Fibroblast of the aortic adventitia (primary cell): ENCODE measurements at places on chromosomes 6 and 20.

- peak; percentile 36 for DNase-seq
Observed at GRCh38 chr6:141675957-141676356, 456.8 kb upstream of the GJE1 start.

DNA sequence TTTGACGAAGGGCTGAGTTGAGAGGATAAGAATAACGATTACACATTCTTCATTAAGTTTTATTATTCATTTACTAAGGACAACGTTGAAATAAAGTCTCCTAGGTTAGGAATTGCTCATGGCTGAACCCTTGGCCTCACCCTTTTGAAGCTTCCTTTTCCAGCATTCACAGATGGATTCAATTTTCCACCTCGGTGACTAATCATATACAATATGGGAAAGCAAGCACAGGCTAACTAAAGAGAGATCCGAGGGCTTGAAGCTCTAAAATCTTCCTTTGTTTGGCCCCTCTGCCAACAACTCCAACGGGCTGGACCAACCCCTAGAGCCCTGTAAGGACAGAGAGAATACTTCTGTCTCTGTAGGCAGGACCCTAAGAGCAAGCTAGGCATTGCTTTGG is 159.5 kb downstream of the SOD2 start:
- DNase-seq: peak; percentile 79

GRCh38 chr6:43159599-43159998 is 11.5 kb upstream of the SRF start:
- DNase-seq: no peak

DNA sequence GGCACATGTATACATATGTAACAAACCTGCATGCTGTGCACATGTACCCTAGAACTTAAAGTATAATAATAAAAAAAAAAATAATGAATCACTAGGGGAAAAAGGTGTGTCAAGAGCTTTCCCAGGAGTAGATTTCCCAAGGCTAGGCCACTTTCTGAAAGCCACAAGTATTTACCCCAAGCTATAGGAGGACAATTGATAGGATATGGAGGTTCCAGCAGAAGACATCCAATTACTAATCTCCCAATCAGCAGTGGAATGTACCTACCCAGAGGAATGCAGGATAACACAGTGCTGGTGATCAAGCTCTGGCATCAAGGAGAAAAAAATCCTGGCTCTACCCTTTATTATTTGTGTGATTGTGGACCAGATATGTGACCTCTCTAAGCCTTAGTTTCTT is 562.7 kb downstream of the RFPL4B start:
- DNase-seq: peak; percentile 33

DNA sequence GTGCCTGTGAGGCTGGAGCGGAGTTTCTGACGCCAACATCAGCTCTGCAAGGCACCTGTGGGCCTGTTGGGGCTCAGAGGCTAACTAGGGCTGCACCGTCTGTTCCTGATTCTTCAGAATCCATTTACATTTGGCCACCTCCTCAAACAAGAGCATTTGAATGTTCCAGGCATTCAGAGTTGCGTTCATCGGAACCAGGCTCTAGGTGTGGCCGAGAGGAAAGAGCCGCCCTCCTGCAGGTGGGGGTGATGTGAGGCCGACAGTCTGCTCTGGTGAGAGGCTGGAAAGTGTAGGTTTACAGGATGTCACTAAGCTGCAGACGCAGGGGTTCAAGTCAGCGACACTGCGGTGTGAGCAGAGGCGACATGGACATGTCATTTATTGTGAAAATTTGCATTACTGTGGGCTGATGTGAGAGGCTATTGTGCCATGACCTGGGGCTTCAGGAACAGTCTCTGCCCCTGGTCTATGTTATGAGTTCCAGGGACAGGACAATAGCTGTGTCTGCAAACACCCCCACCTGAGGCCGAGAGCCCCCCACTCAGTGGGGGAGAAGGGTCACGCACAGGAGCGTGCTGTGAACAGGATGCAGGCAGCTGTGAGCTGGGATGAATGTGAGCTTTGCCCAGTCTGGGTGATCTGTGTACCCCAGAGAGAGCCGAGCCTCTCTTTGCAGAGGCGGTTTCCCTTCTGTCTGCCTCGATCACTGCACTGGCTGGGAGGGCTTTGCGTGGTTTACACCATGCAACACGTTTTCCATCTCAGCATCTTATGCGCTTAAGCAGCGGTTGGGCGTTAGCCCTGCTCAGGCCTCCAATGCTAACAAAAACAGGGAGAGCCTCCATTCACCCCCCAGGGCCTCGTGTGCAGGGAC is 21.1 kb downstream of the SLCO4A1 start:
- no peak for DNase-seq

DNA sequence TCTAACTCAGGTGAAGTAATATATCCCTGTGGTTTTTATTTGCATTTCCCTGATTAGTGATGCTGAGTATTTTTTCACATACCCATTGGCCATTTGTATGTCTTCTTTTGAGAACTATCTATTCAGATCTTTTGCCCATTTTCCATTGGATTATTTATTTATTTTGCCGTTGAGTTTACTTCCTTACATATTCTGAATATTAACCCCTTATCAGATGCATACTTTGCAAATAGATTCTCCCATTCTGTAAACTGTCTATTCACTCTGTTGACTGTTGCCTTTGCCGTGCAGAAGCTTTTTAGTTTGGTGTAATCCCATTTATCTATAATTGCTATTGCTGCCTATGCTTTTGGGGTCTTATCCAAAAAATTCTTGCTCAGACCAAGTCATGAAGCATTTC is 336.9 kb downstream of the BTBD9 start:
- no peak for DNase-seq

DNA sequence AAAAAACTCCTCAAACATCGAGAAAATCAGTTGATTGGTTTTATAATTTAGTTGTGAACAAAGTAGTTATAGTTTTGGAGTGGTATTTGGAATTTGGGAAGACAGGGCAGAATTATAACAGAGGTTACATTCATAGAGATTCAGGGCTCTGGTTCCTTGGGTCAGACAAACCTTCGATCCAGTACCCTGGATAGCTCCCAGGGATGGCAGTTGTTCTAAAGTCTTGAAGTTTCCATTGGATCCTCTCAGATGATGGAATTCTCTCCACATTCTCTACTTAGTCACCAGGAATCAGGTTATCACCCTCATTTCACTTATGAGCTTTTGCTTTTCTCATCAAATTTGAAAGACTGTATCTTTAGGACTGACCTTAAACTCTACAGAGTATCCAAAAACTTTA is 285.1 kb downstream of the CENPW start:
- peak; percentile 63 for DNase-seq

GRCh38 chr6:55822005-55822404 is 53.4 kb downstream of the BMP5 start:
- no peak for DNase-seq

- peak; percentile 32 for DNase-seq
Observed at GRCh38 chr20:19975901-19976300, 41.3 kb upstream of the NAA20 start.

DNA sequence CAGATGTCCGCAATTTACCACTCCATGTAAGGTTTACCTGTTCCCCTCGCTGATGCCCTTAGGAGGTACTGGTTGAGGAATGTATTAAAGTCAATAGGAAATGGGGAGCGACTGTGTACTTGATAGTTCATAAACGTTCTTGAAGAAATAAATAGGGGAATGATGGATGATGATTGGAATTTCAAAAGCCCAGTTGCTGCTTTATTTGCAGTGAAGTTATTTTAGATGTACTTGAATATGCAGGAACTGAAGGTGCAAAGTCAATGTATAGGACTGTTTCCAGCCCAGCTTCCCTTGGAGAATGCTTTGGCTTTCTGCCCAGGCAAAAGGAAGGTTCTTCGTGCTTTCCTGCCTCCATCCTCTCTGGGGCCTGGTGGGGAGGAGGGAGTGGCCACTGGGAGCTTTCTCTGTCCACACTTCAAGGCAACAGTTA is 19.8 kb downstream of the ADGRF5 start:
- no peak for DNase-seq

- DNase-seq: peak; percentile 30
Observed at GRCh38 chr6:44788387-44788981, 401.0 kb downstream of the CDC5L start.

GRCh38 chr6:142088858-142089216 is 43.9 kb upstream of the GJE1 start:
- DNase-seq: peak; percentile 15

- DNase-seq: no peak
Observed at GRCh38 chr6:48511378-48511777, 400.4 kb upstream of the PTCHD4 start.

DNA sequence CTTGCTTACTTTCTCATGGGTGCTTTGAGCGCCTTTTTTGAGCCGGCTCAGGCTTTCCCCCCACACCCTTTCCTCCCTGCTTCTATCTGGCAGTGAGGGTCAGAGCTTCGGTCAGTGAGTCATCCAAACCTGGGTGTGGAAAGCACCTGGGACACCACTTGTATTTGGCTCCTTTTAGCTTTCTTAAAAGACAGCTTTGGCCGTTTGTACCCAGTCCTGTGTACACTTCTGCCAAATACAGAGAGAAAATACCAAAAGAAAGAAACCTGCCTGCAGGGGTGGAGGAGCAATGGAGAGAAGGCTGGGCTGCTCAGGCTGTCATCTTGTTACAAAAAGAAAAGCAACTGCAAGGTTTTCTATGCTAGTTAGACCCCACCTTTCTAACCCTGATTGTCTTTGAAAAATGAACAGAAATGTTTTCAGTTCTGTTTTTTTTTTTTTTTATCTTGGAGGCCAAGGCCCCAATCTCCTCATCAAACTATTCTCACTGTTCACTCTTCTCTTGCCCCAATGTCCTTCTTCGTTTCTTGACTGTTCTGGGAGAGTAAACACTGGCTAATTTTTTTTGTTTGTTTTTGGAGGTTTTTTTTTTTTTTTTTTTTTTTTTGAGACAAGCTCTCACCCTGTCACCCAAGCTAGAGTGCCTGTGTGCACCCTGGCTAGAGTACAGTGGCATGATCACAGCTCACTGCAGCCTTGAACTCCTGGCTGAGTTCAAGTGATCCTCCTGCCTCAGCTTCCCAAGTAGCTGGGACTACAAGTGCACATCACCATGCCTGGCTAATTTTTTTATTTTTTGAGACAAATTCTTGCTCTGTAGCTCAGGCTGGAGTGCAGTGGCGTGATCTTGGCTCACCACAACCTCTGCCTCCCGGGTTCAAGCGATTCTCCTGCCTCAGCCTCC is 76.4 kb downstream of the SSR1 start:
- DNase-seq: no peak

DNA sequence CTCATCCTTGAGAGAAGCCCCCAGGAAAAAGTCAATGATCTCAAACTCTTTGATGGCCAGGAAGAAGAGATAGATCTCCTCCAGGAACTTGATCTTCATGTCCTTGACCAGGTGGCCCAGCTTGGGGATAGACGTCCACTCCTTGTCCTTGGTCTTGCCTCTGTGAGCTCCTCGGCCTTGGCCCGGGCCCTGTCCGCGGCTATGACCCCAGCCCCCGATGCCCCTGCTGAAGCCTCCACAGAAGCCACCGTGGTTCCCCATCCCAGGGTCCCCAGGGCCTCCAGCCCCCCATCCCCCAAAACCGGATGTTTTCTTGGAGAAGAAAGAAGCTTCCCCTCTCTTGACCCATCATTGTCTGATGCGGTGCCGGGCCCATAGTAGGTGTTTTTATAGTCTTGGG is 195.1 kb downstream of the ZMYND8 start:
- DNase-seq: no peak

- DNase-seq: no peak
Observed at GRCh38 chr20:8399947-8400346, 267.9 kb downstream of the PLCB1 start.

GRCh38 chr6:109165392-109165974 is 70.2 kb downstream of the CEP57L1 start:
- peak; percentile 83 for DNase-seq

DNA sequence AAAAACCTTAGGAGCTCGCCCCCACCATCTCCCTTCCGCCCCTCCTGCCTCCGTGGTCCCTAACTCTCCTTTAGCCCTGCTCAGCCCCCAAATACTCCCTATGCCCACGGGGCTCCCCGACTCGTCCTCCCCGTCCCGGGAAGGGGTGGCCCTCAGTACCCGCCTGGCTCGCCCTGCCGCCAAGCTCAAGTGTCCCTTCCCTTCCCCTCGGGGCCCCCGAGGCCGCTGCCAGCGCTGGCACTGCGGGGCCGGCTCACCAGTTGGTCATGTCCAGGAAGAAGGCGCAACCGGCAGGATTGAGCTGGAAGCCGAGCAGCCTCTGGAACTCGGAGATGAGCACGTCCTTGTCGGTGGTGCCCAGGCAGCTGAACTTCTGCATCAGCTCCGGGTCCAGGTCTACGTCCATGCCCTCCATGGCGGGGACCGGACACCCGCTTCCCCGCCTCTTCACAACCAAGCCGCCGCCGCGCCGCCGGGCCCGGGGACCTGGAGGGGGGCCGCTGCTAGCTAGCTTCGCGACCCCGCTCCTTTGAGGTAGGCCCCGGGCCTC is 303 bp downstream of the ILRUN start:
- DNase-seq: peak; percentile 35

DNA sequence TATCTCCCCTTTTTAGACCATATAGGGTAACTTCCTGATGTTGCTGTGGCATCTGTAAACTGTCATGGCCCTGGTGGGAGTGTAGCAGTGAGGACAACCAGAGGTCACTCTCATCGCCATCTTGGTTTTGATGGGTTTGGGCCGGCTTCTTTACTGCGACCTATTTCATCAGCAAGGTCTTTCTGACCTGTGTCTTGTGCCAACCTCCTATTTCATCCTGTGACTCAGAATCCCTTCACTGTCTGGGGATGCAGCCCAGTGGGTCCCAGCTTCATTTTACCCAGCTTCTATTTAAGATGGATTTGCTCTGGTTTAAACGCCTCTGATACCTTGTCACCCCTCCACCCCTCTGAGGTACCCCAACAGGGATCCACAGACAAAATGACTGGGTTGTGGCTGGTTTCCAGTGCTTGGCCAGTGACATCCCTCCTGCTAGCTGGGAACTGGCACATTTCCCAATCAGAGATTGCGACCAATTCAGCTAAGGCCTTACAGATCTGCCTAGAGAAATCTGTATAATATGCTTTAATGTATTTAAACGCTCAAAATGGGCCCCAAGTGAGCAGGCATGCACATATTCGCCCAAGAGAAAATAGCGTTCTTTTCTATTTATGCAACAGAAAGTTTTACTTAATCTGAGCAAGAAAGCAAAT is 315.6 kb upstream of the QKI start:
- no peak for DNase-seq

DNA sequence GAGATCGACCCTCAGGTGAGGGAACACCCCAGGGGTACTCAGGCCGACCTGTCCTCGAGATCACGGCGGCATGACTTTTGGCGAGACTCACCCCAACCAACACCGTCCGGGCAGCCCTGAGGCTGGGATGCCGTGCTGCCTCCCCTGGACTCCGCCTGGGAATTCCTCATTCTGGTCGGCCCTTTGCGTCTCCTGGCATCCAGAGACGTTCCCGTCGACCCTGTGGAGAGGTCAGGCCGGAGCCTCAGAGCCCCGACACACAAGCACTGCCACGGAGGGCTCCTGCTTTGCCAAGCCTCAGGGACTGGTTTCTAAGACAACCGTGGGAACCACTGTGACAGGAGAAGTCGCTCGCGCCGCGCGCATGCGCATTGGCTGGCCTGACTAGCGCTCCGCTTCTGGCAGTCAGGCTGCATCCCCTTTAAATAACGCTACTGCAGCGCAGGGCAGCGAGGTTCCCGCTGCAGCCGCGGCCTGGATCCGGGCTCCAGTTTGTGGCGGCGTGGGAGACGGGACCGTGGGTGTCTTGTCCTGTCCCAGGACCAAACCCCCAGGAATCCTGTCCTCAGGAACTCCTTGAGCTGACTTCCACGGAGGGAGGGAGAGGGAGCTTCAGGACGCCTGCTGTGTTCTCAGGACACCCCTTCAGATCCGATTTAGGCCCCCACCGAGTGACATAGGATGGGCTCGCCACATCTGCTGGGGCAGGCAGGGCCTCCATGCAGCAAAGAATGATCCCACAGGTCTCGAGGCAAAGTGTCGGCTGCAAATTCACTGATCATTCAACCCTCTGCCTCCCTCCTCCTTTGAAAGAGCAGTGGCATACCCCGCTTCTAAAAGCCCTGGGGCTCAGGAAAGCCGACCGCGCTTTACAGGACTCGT is 163.2 kb upstream of the ZNF337 start:
- peak; percentile 39 for DNase-seq
